ENCODE measurements at places on chromosomes 7 and 10.

- peak; percentile 55 for DNase-seq
Observed at GRCh38 chr10:60348982-60349381, 40.7 kb downstream of the ANK3 start.

- DNase-seq: peak; percentile 78
Observed at GRCh38 chr7:93945756-93946535, 24.4 kb downstream of the GNG11 start.

- peak; percentile 17 for DNase-seq
Observed at GRCh38 chr10:48801001-48801421, 116.3 kb downstream of the WDFY4 start.

DNA sequence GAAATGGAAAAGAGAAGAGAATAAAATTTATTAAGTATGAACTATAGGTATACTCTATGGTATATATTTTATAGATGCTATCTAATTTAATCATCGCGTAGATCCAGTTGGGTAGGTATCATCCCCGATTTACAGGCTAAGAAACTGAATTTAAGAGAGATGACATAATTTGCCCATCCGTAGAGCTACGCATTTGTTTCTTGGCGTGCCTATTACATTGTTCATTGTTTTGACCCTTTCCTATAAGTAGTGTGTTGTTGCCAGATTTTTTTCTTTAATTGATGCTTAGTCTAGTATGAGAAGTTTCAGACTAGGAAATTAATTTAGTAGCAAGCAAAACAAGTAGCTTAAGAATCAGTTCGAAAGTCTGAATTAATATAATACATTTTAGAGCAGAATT is 205.7 kb upstream of the NPSR1 start:
- DNase-seq: no peak

- no peak for DNase-seq
Observed at GRCh38 chr10:113967126-113967525, 76.5 kb upstream of the ADRB1 start.

- DNase-seq: peak; percentile 94
Observed at GRCh38 chr7:150428671-150429451, 21.6 kb upstream of the GIMAP8 start.

- DNase-seq: no peak
Observed at GRCh38 chr10:20277820-20278219, 461.6 kb downstream of the PLXDC2 start.

- DNase-seq: peak; percentile 22
Observed at GRCh38 chr10:29611781-29612381, 22.9 kb downstream of the SVIL start.

GRCh38 chr7:67593794-67594193 is 597.2 kb downstream of the TYW1 start:
- no peak for DNase-seq

- DNase-seq: no peak
Observed at GRCh38 chr10:72276013-72276387, 2.3 kb downstream of the DDIT4 start.

DNA sequence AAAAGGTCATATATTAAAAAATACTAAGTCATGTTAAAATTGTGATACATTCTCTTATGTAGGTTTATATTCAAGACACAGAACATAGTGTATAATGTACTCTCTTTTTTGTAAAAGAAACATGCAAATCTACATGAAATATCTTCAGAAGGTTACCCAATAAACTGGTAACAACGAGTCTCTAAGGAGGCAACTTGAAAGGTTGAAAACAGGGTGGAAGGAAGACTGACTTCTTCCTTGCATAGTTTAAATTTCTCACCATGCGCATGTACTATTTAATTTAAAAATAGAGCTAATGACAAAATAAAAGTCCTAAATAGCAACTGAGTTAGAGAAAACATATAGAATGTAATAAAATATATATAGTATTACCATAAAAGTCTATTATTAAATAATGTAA is 132.5 kb downstream of the NT5C2 start:
- DNase-seq: no peak

DNA sequence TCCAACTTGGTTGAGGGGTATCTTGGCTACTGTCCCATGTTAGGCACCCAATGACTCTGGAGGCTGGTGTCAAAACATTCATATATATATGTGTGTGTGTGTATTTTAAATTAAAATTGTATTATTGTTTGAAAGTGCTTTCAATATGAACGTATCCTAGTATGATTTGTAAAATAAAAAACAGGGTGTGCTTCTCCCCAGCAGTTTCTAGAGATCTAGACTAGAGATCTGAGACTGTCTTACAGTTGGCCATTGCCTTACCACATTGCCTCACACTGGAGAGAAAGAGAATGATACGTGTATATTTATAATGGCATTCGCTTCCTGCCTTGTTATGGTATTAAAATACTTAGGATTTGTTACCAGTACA is 1.2 kb downstream of the BAG3 start:
- DNase-seq: peak; percentile 72

DNA sequence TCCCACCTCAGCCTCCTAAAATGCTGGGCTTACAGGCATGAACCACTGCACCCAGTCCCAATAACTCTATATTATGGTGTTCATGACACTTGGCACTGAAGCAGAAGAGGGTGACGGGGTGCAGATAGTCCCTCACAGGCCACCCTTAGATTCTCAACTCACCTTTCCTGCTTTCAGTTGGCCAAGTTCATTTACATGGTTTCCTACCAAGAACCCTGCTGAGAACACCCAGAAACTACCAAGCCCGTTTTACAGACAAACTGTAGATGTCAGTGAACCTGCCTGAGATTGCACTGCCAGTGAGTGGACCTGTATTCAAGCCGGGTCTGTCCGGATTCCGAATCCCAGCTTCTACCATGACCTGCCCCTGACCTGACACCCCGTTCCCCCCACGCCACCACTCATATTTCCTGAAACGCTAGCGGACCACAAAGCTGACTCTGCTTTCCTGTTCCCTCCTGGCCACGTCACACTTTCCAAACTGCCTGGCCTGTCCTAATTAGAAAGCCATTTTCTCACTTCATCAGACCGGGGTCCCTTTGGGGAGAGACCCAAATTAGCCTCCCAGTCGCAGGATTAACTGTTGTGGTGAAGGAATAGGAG is 17.3 kb downstream of the GRID2IP start:
- no peak for DNase-seq

GRCh38 chr7:33108554-33109004 is 625 bp downstream of the RP9 start:
- DNase-seq: peak; percentile 3

DNA sequence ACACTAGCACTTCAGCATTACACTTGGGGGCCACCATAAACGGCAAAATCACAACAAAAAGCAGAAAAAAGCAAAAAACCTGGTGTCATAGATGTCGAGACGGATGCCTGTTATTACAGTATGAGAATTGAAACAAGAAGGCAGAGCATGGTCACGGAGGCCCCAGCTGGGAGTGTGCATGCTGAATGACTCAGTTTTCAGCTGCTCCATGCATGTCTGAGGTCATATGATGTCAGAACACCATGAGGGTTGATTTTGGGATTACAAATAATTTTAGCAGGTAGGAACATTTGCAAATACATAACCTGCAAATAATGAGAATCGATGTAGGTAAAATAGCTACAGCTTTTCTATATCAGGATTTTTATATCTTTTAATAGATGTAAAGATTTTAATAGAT is 19.1 kb downstream of the ZMYND11 start:
- DNase-seq: peak; percentile 25

GRCh38 chr10:91415816-91416215 is 5.7 kb downstream of the HECTD2 start:
- peak; percentile 31 for DNase-seq

DNA sequence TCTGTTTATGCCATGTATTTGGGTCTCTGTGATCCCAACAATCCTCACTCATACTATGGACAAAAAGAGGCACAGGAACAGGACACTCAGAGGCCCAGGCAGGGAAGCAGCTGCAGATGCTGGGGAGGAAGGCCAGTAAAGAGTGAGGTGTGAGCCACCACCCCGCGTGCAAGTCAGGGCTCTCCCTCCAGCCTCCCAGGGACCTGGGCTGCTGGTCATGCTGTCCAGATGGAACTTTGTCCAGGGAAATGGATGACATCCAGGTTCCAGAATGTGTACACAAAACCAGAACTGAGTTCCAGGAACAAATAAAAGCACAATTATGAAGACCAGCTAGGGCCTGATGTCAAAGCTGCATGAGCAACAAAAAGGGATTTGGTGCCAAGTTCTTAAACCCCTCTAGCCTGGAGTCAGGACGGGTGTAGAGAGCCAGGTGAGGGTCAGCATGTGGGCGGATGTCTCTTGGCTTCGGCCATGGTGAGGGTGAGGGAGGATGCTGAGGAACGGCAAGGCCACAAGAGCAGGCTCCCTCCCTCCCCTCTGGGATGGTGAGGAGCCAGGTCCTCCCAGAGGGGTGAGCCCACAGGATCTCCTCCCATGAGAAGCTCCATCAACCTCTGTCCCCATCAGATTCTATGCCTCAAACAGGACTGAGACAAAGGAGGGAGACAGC is 739.7 kb downstream of the PARD3 start:
- DNase-seq: no peak

- DNase-seq: no peak
Observed at GRCh38 chr10:94324609-94325233, 38.0 kb downstream of the NOC3L start.

DNA sequence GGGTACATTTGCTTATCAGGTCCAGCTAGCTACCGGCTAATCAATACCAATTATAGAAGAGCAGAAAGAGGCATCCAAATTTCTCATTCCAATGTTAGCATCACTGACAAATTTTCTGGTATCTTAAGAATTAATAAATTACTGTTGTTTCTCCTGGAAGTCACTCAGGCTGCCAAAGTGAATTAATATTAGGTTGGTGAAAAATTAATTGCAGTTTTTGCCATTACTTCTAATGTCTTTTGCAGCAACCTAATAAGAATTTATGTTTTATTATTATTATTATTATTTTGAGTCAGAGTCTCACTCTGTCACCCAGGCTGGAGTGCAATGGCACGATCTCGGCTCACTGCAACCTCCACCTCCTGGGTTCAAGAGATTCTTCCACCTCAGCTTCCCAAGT is 979.9 kb downstream of the TYW1 start:
- DNase-seq: no peak

DNA sequence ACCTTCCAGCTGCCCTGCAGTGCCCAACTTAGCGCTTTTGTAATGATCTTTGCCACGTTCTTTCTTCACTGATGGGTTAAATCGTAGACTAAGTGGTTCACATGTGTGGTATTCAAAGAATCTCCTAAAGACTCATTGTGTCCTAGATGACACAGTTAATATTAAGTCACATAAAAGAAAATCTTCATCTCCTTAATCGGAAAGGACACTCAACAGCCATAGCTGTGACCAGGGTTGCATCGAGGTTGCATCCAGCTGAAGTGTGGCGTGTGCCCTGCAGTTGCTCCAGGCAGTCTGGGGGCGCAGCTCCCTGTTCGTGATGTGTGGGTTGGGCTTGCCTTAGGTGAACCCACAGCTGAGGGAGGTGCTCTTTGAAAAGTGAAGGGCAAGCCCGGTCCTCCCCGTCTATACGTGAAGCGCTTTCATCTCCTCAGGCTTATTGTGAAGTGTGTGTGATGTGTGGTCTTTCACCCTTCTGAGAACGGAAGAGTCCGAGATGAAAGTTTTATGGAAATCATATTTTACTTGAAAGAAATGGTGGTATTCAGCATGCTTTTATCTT is 122.7 kb downstream of the TRRAP start:
- peak; percentile 5 for DNase-seq

- DNase-seq: peak; percentile 90
Observed at GRCh38 chr7:90560730-90561129, 35.4 kb upstream of the CDK14 start.

- DNase-seq: no peak
Observed at GRCh38 chr10:11510281-11510680, 101.2 kb downstream of the USP6NL start.

- DNase-seq: peak; percentile 15
Observed at GRCh38 chr7:128103498-128104107, 72.4 kb upstream of the LRRC4 start.

DNA sequence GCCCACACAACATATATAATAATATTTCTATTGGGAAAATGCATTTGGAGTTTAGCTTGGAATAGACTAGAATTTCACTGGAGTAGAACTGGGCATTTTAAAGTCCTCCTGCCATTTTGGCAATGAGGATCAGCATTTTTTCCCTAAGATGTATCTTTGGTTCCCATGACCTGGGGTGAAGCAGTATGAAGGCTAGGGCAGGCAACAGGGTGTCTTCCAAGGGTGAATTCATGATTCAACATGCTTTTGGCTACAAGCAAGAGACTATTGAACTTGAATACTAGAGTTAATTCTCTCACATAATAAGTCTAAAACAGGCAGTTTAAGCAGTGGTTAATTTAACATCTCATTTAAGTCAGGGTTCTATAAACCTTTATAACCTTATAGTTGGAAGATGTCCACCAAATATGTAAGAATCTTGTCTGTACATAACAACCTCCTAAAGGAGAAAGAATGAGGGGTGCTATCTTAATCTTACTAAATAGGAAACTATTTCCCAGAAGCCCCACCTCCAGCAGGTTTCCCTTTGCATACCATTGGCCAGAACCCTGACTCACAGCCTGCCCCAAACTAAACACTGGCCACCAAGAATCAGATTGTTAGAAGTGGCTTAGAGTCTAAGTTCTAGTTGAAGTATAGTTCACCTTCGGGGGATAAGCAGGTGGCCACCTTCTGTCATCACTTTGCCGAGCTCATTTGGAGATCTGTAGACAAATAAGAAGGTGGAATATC is 96.0 kb upstream of the PRPS1L1 start:
- no peak for DNase-seq

GRCh38 chr10:119246862-119247549 is 39.6 kb downstream of the GRK5 start:
- DNase-seq: peak; percentile 93

- DNase-seq: no peak
Observed at GRCh38 chr10:15695852-15696251, 23.9 kb downstream of the ITGA8 start.

DNA sequence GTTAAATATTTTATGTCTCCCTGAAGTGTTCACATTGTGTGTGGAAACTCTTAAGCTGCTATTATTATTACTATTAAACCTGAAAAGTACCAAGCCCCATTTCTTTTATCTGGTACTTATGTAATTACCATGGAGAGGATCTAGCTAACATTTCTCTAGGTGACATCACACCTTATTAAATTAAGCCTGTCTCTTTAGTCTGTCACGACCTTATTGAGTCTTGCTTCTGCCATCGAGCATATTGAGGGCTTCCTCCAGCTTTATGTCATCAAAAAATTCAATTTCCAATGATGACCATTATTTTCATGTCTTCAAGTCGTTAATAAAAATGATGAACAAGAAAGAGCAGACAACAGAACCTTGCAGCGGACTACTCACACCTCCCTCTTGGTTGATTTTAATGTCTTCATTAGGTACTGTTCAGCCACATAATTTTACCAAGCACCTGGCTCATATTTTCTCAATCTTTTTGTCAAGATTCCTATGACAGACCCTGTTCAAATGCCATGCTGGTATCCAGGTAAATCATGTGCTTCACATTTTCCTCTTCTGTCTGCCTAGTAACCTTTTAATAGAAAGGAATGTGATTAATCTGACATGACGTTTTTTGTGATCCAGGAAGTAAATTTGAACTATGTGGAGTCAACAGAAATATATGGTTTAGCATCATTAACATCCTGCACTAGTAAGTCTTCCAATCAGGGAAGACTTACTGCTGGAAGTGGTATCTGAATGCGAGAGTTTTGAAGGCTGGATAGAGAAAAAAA is 556.7 kb downstream of the SORCS3 start:
- DNase-seq: no peak

- no peak for DNase-seq
Observed at GRCh38 chr10:36899652-36900051, 225.7 kb upstream of the ANKRD30A start.

GRCh38 chr10:49758249-49758930 is 3.7 kb downstream of the OGDHL start:
- DNase-seq: no peak

Measured in AG10803 (cell line).